ENCODE measurements at places on chromosomes 16 and 17.

GRCh38 chr17:50259477-50260324 lies 14.6 kb upstream of the TMEM92 start:
- no peak for DNase-seq

- DNase-seq: peak; percentile 51
These were observed 1.7 kb downstream of the KANSL1 start for GRCh38 chr17:46191322-46192188.

- DNase-seq: peak; percentile 65
These were observed 858 bp upstream of the SMARCE1 start for GRCh38 chr17:40648384-40648968.

- DNase-seq: no peak
These were observed 134.0 kb upstream of the IRX6 start for GRCh38 chr16:55189682-55190636.

DNA sequence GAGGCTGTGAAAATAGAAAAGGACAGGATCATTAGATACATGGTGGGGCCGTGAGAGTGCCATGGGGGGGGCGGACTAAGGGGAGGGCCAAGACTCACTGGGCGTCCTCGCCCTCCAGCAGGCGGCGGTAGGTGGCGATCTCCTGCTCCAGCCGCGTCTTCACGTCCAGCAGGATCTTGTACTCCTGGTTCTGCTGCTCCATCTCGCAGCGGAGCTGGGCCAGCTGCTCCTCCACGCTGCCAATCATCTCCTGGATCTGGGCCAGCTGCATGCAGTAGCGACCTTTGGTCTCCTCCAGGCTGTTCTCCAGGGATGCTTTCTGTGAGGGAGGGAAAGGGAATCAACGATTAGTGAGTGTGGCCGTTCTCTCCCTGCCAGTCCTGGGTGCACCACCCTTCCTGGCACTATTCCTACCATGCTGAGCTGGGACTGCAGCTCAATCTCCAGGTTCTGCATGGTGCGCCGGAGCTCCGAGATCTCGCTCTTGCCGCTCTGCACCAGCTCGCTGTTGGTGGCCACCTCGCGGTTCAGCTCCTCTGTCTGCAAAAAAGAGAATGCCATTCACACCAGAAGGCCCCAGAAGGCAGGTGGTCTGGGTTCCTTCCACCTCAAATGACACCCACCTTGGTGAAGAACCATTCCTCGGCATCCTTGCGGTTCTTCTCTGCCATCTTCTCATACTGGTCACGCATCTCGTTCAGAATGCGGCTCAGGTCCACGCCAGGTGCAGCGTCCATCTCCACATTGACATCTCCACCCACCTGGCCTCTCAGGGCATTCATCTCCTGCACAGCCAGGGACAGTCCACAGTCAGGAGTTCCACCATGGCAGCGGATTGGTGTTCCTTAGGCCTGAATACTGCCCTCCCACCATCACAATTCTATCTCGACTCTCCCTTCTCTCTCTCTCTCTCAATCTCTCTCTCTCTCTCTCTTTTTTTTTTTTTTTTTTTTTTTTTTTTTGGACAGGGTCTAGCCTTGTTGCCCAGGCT lies 3.3 kb downstream of the KRT14 start:
- DNase-seq: no peak

GRCh38 chr16:19691161-19691711 lies 26.8 kb downstream of the KNOP1 start:
- DNase-seq: no peak

DNA sequence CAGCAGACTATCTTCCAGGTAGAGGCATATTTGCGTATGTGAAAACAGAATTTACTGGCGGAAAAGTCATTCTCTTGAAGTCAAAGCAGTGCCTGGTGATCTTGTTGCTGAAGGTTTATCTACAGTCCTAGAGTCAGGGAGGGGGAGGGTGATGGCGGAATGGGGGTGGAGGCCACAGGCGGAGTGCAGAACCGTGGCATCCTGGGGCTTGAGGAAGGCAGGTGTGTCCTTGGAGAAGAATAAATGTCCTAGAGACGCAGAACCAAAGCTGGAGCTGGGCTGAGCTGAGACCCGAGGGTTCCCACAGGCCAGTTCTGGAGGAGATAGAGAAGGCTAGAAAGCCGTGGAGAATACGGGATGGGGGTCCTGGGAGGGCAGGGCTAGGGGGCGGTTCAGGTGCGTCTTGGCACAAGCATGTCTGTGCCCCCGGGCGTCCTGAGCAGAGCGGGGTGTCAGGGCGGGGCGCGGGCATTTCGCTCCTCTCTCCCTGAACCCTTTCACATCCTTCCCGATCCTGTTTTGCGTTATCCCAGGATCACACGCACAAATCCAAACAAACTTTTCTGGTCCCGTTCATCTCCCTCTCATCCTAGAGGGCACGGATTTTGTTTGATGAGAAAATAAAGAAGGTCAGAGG lies 76.9 kb upstream of the CREBBP start:
- no peak for DNase-seq

DNA sequence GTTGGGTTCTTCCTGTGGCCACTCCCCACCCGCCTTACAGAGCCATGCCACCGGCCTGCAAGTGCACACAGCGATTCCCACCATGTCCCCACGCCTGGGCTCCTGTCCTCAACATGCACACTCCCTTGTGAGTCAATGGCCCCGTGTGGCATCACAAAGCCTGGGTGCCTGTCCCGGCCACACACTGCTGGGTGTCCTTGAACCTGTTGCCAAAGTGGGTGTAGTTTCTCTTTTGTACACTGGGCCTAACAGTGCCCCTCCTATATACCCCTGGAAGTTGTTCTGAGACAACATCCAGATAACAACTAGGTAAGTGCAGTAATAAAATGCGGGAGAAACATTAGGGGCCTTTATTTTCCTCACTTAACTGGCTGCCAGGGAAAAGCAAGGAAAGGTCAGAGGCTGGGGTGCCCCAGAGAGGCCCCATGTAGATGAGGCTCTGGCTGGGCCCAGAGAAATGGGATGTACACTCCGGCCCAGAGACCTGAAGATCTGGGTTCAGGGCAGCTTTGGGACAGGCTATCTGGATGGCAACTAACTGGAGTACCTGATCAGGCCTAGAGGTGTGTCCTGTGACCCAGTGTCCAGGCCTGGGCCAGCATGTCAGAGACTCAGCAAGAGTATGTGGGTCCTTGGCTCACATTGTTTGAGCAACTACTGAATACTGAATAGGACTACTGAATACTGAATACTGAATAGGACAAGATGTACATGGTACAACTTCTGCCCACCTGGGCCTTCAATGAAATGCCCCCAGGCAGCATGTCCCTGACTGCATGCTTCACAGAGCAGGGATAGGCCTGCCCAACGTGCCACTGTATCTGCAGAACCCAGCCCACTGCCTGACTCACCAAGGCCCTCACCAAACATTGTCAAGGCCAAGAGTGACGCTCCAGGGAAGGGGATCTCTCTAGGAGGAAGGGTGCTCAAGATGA lies 8.3 kb downstream of the ABCC3 start:
- DNase-seq: no peak

GRCh38 chr16:55204069-55204468 lies 119.9 kb upstream of the IRX6 start:
- no peak for DNase-seq

DNA sequence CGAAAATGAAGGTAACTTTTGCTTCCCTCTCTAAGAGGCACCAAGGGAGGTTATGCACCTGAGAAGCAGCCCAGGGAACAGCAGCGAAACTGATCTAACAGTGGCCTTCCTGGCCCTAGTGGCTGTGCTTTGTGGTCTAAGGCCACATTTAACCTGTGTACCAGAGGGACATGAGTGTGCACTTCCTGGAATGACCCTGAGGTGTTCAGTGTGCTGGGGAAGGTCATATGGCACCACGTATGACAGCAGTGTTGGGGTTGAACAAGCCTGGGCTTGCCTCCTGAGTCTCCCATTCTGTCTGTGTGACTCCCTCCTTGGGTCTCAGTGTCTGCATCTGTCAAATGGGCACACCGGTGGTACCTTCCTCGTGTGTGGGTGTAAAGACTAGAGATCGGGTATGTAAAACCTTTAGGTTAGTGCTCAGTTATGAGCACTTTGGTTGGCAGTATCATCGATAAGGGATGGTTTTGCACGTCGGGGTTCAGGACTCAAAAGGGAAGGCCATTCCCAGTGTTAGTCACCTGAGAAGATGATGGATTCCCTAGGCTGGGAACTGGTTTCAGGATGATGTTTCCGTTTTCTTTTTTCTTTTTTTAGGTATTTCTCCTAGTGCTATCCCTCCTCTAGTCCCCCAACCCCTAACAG lies 31.9 kb downstream of the PLCG2 start:
- no peak for DNase-seq

GRCh38 chr16:20566864-20567263 lies 9.3 kb downstream of the ACSM2B start:
- DNase-seq: no peak
